ENCODE measurements at places on chromosomes 5 and 9.
A peak's percentile ranks its signal among the peaks of the same experiment; 100 is the strongest.

DNA sequence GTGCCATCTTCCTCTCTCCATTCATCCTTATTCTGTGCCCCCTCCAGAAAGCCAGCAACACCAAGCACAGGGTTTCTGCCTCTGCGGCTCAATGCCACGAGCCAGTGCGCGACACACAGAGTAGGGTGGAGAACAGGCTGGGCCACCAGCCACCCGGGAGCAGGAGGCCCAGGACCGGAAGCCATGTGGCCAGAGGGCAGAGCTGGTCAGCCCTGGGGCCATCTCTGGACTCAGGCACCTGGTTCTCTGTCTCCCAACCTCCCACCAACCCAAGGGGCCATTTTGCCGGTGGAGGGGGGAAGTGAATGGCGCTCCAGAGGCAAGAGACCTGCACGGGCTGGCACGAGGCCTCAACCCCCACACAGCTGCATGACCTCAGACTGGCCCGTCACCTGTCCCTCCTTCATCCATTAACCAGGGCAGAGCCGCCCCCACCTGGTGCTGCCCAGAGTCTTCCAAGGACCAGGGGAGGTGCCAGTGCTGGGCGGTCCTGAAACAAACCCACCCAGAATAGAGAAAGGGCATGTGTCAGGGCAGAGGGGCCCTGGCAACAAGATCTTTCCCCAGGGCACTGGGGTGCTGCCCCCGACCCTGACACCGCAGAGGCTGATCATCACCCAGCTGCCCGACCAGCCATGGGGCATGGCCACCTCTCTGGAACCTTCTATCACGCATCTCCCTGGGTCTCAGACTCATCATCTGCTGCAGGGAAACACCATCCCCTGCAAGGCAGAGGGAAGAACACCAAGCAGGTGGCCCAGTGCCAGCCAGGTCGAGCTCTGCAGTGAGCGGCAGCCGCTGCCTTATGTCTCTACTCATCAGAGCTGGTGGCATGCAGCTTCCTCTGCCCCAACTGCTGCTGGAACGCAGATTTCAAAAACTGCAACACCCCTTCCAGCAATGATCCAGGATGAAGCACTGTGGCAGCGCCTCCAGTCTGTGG lies 11.9 kb downstream of the VAV2 start:
- DNase-seq: no peak

GRCh38 chr5:160044967-160045366 lies 36.0 kb downstream of the TTC1 start:
- no peak for DNase-seq

DNA sequence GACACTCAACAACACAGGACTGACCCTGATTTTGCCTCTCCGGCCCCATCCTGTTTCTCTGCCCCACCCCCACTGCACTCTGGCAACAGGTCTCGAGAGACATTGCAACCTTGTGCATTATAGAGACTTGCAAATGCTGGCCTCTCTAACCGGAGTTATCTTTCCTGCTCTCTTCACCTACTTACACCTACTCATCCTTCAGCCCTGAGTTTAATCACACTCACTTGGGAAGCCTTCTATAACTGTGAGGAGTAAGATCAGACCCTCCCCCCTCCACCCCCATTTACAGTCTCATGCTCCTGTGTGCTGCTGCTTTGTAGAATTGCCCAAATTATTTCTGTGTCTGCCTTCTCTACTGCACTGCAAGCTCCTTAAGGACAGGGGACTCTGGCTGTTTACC lies 42.8 kb downstream of the WWC1 start:
- DNase-seq: no peak

GRCh38 chr5:6907320-6907918 lies 194.2 kb downstream of the TENT4A start:
- peak; percentile 11 for DNase-seq

GRCh38 chr5:53261245-53261644 lies 151.7 kb upstream of the MOCS2 start:
- no peak for DNase-seq

- no peak for DNase-seq
Observed at GRCh38 chr9:73073337-73074175, 78.1 kb upstream of the ANXA1 start.

DNA sequence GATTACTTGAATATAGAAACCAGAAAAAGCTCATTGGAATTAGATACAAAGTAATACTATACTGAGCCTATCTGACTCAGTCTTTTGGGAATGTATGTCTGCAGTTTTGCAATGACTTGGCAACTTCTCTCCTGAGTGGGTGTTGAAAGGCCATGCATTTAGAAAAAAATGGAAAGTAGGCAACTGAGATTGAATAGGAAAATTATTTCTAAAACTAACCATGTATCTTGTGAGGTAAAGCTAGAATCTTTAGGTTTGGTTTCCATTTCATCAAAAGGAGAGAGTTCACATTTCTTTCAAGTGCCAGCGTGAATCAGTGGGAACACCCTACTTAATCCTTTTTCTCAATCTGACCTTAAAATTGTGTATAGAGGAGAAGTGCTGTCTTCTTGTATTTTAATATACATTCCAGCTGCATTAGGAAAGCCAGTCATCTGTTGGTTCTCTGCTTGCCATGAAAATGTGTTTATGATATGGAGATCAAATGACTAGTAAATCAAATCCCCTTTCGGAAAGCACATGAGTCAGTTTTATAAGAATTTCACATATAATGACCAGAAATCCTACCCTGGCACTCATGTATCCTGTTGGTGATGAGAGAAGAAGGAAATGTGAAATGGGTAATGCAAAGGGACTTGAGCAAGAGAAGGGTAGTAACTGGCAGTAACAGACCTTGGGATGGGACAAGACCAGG lies 30.4 kb downstream of the NFX1 start:
- DNase-seq: no peak

DNA sequence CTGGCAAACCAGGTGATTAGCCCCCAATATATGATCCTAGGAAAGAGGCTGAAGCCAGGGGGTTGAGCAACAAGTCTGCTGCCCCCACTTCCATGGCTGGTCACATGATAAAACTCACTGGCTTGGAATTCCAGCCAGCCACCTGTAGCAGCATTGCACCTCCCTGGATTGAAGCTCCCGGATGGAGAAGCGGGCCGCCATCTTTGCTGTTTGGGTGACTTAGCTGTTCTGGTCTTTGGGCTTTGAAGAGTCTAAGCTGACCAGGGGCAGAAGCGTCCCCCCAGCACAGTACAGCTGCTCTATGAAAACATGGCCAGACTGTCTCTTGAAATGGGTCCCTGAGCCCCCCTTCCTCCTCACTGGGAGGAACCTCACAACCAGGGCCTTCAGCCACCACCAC lies 610.2 kb downstream of the ANXA1 start:
- DNase-seq: no peak

GRCh38 chr9:136022731-136023409 lies 61.7 kb upstream of the UBAC1 start:
- no peak for DNase-seq

GRCh38 chr5:36418152-36418979 lies 116.7 kb upstream of the RANBP3L start:
- DNase-seq: no peak
